ENCODE measurements at places on chromosomes 2 and 18.

DNA sequence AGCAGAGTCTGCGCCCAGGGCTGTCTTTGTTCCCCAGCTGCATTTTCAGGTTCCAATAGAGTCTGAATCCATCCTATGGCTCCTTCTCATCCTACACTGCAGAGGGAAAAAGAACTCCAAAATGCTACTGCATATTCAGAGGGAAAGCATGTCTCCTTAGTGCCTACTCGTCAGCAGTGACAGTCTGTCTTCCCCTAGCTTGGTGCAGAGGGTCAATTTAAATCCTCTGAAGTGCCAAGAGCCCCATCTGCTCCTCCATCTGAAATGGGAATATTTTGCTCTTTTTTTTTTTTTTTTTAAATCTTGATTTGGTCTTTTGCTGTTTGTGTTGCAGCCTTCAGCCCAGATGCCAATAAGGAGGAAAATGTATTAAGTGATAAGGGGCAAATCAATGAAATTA lies 199.3 kb downstream of the RNF144A start:
- no peak for DNase-seq

- no peak for DNase-seq
Measured at GRCh38 chr2:109372614-109373013, 241.2 kb downstream of the SEPTIN10 start.

DNA sequence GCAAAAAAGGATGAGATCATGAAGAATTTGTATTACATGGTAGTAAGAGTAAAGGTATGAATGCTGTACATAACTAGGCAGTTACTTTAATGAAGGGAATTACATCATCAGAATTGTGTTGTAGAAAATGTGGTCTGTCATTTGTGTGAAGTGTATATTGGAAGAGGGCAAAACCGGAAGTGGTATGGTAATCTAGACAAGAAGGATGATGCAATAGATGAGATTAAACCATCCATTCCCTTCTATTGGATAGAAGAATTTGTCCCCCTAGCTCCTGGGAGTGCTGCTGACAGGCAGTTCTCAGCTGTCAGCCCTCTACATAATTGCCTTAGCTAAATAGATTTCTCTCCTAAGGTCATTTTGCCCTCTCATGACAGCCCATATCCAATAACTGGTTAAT lies 55.9 kb upstream of the BARD1 start:
- DNase-seq: no peak

GRCh38 chr2:60552851-60553494 lies 481 bp downstream of the BCL11A start:
- no peak for DNase-seq

GRCh38 chr2:196610796-196611195 lies 28.7 kb upstream of the CCDC150 start:
- DNase-seq: no peak

GRCh38 chr2:205712508-205712907 lies 30.2 kb downstream of the NRP2 start:
- no peak for DNase-seq

DNA sequence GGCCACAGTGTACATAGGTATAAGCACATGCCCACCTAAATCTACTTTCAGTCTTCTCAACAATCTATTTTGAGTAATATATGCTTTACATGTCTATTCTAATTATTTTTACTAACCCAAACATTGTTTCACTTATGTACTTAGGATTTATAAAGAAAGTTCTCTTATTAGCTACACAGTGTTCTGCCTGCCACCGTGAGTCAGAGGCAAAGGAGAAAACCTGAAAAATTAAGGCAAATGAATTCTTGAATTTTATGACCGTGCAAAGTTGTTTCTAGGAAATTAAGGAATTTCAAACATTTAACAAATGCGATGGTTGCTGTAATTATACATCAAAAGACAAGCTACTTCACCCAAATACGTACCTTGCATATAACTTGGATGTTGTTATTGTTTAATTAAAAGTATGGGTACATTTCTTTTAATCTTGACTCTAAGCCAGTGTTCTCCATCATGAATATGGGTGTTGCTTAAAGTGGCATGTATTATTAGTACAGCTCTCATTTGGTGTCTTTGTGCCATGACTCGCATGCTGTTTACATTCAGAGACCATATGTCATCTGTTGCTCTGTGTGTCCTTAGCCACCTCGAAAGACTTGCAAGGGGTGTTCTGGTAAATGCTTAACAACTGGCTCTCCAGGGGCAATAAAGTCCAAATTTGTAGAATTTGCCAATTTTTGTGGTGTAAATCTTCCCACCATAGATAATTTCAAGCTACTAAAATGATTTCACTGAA lies 154.3 kb upstream of the FN1 start:
- DNase-seq: no peak

- peak; percentile 14 for DNase-seq
Measured at GRCh38 chr2:54723996-54724559, 616 bp downstream of the EML6 start.

GRCh38 chr2:174344716-174345461 lies 10.1 kb downstream of the SP9 start:
- no peak for DNase-seq
